ENCODE measurements at places on chromosomes 4 and X. TPM values are rescaled to one million over a fixed set of nuclear protein-coding genes. Genes with fewer than 3 reads are reported as not detected.

The SORCS2 gene
- total RNA-seq: 5.8 TPM

The MXRA5 gene
- 7.0 TPM for total RNA-seq

The PNPLA4 gene
- 11.4 TPM for total RNA-seq

The PLAC1 gene
- total RNA-seq: not detected

The TEX13D gene
- not detected for total RNA-seq

The RASGEF1B gene
- total RNA-seq: 63.0 TPM

The MORF4L2 gene
- 166 TPM for total RNA-seq

The CFAP47 gene
- total RNA-seq: 4.1 TPM

The CT47B1 gene
- not detected for total RNA-seq

The ANKRD50 gene
- total RNA-seq: 22.5 TPM

The PLP1 gene
- 0.59 TPM for total RNA-seq

The GPC3 gene
- 50.2 TPM for total RNA-seq

The SPCS3 gene
- total RNA-seq: 129 TPM

The SPANXN4 gene
- not detected for total RNA-seq

The ZAR1 gene
- total RNA-seq: not detected

The SH3RF1 gene
- 34.2 TPM for total RNA-seq

The SPIN4 gene
- 8.1 TPM for total RNA-seq

The EVC2 gene
- 4.9 TPM for total RNA-seq

The CT45A10 gene
- total RNA-seq: not detected

The USP51 gene
- total RNA-seq: 4.2 TPM

The GUCY1A1 gene
- total RNA-seq: 63.1 TPM

The HOPX gene
- 341 TPM for total RNA-seq

The DACH2 gene
- not detected for total RNA-seq

The VGLL1 gene
- total RNA-seq: not detected

The PRDM8 gene
- 1.6 TPM for total RNA-seq

The FBXL5 gene
- total RNA-seq: 113 TPM

All from lower lobe of right lung (tissue), 2 donors.